ENCODE measurements at places on chromosomes 7 and 10.

GRCh38 chr10:112753961-112754411 is 196.1 kb upstream of the TCF7L2 start:
- no peak for DNase-seq
- no peaks in the 10 kb centered on the region for H3K36me3 ChIP-seq
- H3K4me1 ChIP-seq: peaks cover 29% of the 10 kb centered on the region
- H3K4me3 ChIP-seq: no peak overlapping the region
- no peak overlapping the region for H3K27ac ChIP-seq

DNA sequence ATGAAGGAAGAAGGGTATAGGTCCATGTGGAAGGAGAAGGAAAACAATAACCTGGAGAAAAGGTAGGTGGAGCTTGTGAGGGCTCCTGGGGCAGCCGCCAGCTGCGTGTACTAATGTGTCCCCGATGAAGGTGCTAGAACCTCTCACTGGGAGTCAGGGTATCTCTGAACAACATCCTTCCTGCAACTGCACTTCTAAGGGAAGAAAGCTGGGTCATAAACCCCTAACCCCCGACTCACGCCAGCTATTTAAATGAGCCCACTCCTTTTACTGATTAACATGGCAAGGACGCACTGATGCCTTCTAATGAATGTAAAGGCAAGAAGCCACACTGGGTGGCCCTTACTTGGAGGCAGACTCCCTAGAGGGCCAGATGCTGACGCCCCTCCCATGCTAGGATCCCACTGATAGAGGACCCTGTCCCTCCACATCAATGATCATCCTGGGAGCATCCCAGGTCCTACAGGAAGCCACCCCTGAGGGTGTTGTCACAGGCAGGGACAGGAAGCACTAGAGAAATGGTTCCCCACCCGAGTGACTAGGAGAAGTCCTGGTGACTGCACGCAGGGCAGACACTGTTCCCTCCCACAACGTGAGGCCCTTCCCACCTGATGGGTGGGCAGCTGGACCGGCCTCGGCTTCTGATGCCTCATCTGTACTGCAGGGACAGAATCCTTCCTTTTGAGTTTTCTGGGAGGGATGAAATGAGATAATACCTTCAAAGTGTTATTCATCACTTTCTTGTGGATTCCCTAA is 20.4 kb downstream of the JCAD start:
- no peak overlapping the region for H3K27ac ChIP-seq
- H3K36me3 ChIP-seq: peaks cover 19% of the 10 kb centered on the region
- no peak overlapping the region for H3K4me3 ChIP-seq
- H3K27me3 ChIP-seq: no peaks in the 10 kb centered on the region

DNA sequence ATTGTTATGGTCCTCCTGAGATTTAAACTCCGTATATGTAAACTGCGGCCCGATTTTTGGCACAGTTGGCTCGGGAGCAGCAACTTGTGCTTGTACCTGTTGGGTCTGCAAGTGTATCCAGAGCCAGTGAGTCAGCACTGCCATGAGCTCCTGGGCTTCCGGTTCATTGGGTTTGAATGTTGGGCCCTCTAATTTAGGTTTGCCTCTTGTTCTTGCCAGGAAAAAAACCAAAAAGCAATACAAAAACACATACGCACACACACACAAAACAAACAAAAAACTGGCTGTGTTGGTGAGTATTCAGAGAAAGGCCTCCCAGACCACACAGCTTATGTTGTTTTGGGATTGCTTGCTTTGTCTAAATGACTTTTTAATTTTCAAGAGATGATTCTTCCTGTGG is 26.3 kb downstream of the SND1 start:
- H3K4me1 ChIP-seq: peaks cover 6% of the 10 kb centered on the region
- no peak for DNase-seq
- H3K27ac ChIP-seq: no peak overlapping the region
- H3K27me3 ChIP-seq: no peaks in the 10 kb centered on the region

DNA sequence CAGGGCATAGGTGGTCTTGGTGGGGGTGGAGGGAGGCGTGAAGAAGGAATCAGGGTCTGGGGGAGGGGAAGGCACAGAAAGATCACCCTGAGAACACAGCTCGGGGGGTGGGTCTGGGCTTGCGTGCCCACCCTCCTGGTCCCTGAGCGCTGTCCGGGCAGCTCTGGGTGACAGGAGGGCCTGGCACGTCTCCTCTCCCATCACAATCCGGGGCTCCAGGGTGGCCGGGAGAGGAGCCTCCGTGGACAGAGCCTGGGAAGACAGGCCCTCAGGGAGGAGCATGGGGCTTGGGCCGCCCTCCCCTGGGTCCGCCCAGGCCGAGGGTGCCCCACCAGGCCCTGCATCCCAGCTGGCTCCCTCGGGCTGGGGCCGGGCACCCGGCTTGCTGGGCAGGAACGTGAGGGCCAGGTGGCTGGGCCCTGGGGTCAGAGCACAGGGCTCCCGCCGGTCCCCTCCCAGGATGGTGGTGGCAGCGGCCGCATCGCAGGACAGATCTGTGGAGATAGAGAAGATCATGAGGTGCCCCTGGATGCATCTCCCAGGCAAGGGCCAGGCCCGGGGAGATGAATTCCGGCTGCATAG is 3.1 kb downstream of the NACAD start:
- DNase-seq: no peak
- H3K4me1 ChIP-seq: peaks cover 71% of the 10 kb centered on the region

DNA sequence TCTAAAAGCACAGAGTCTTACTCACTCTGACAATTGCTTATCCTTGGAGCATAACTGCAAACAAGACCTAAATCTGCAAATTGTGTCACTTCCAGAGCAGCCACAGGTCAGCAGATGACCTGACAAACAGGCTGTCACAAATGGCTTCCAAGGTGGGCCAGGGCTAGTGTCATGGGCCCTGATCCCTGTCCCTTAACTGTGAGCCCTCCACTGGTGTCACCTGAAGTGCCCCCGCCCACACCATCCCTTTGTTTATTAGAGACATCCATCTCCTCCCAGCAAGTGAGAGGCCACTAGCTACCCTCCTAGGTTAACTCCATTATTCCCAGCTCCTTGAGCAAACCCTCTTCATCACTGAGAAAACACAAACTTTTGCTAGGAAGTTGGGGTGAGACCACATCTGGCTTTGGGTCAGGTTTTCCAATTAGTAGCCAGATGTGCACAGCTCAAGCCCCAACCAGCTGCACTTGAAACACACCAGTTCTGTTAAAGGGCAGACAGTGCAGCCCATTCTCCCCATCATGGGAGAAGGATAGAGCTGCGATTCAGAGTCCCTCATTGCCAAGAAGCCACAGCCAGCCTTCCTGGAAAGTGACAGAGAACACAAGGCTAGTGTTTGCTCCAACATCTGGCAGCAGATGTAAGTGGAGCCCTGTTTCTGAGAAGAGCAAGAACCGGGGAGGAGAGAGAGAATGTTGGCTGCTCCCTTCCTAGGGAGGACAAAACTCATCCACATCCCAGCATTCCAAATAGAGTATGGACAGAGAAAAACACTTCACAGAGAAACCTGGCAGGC is 75.7 kb upstream of the NANOS1 start:
- no peaks in the 10 kb centered on the region for H3K36me3 ChIP-seq
- no peak overlapping the region for H3K27ac ChIP-seq
- DNase-seq: peak; percentile 48
- peaks cover 34% of the 10 kb centered on the region for H3K4me1 ChIP-seq
- no peak overlapping the region for H3K4me3 ChIP-seq

GRCh38 chr10:10845826-10846503 is 171.7 kb upstream of the CELF2 start:
- no peak for DNase-seq
- H3K36me3 ChIP-seq: no peaks in the 10 kb centered on the region
- no peak overlapping the region for H3K27ac ChIP-seq
- H3K4me1 ChIP-seq: no peaks in the 10 kb centered on the region
- H3K27me3 ChIP-seq: no peaks in the 10 kb centered on the region

GRCh38 chr7:27520815-27521790 is 141.6 kb downstream of the HIBADH start:
- H3K4me3 ChIP-seq: no peak overlapping the region
- no peaks in the 10 kb centered on the region for H3K27me3 ChIP-seq
- peaks cover 7% of the 10 kb centered on the region for H3K4me1 ChIP-seq
- no peaks in the 10 kb centered on the region for H3K36me3 ChIP-seq

DNA sequence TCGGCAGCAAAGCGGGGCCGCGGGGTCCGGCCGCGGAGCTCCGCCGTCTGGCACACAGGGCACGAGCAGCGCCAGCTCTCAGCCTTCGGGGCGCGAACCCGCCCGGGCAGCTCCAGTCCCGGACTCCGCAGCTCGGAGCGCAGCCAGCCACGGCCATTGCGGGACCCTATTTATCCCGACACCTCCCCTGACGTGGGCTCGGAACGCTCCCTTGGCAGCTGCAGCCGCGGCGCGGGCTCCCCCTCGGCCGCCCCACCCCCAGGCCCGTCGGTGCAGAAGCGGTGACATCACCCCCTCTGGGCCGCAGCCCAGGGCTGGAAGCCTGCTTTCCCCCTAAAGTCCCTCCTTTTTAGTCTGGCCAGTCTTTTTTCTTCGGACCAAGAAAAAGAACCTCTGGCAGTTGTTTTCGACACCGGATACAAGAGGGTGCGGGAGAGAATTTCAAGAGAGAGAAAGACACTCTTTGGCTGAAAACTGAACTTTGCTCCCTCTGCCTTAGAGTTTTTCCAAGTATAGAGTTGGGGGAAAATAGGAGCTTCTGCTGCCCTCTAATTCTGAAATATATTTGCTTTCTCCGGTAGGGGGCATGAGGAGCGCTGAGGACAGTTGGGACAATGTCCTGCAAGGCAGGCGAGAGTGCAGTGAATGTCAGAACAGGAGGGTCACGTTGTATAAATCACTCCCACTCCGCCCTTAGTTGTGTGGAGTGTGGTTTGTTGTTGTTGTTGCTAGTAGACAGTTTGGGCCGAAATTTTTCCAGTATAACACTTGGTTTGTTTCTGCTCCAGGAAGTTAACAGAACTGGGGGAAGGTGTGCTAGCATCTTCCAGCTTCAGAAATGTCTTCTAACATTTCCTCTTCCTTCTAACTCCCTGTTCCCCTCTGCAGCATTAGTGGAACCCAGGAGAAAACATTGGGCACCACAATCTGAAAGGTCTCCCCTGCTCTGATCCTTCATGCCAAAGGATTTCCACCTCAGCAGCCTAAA is at the start of gene SFRP4:
SFRP4 (minus strand) TSS at position 145 of the 988 bp plus-strand sequence. CDS start 280 bp downstream, outside the sequence.
- H3K27ac ChIP-seq: peak within 1 kb of the TSS; percentile 86
- H3K36me3 ChIP-seq: no peaks in the 10 kb centered on the region
- H3K4me3 ChIP-seq: peak within 1 kb of the TSS; percentile 68
- peaks cover 19% of the 10 kb centered on the region for H3K27me3 ChIP-seq
- peaks cover 18% of the 10 kb centered on the region for H3K4me1 ChIP-seq

DNA sequence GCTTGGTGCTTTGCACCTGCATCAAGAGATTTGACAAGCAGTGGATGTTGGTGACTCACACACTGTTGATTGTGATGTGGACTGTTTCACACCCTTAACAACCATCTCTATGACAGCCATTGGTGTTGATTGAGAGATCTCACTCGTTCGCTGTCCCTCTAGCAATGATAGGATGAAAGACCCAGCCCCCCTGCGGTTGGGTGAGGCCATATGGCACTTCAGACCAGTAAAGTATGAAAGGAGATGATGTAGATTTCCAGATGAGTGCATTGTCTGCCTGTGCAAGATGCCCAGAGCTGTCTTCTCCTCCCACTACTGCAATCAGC is 138.7 kb upstream of the PRR15 start:
- H3K4me1 ChIP-seq: no peaks in the 10 kb centered on the region
- H3K36me3 ChIP-seq: no peaks in the 10 kb centered on the region
- no peaks in the 10 kb centered on the region for H3K27me3 ChIP-seq
- H3K4me3 ChIP-seq: no peak overlapping the region

GRCh38 chr10:12027539-12027938 is 15.1 kb downstream of the UPF2 start:
- H3K27ac ChIP-seq: no peak overlapping the region
- DNase-seq: no peak

GRCh38 chr10:78071857-78072179 is 38.2 kb downstream of the RPS24 start:
- DNase-seq: no peak
- no peak overlapping the region for H3K27ac ChIP-seq
- H3K36me3 ChIP-seq: no peaks in the 10 kb centered on the region
- no peaks in the 10 kb centered on the region for H3K27me3 ChIP-seq

GRCh38 chr10:7819121-7819460 is 786 bp downstream of the TAF3 start:
- peaks cover 11% of the 10 kb centered on the region for H3K4me1 ChIP-seq
- H3K4me3 ChIP-seq: peak overlapping the region; percentile 93
- peaks cover 3% of the 10 kb centered on the region for H3K27me3 ChIP-seq
- peak; percentile 85 for DNase-seq

DNA sequence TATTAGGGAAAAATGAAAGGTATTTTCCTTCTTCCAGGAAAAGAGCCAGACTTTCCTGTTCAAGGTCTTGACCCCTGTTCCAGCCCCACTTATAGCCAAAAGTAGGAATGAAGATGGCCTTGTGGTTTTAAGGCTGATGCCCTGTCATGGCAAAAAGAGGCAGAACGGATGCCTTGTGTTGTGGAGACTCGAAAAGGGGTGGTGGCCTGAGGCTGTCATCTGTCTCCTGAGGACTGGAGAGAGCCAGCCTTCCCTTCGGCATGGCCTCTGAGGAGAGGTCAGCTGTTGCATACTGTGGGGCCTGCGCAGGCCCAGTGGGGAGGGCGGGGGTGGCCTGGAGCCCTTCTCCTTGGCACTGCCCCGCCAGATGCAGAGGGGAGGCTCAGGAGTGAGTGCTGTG is 166.0 kb upstream of the EEPD1 start:
- no peak overlapping the region for H3K27ac ChIP-seq
- H3K27me3 ChIP-seq: no peaks in the 10 kb centered on the region
- H3K4me1 ChIP-seq: peaks cover 5% of the 10 kb centered on the region
- no peak for DNase-seq
- H3K4me3 ChIP-seq: no peak overlapping the region

- no peaks in the 10 kb centered on the region for H3K36me3 ChIP-seq
- DNase-seq: no peak
- H3K4me3 ChIP-seq: peak overlapping the region; percentile 58
- no peak overlapping the region for H3K27ac ChIP-seq
Observed at GRCh38 chr10:25175527-25176420, 973 bp downstream of the GPR158 start.

DNA sequence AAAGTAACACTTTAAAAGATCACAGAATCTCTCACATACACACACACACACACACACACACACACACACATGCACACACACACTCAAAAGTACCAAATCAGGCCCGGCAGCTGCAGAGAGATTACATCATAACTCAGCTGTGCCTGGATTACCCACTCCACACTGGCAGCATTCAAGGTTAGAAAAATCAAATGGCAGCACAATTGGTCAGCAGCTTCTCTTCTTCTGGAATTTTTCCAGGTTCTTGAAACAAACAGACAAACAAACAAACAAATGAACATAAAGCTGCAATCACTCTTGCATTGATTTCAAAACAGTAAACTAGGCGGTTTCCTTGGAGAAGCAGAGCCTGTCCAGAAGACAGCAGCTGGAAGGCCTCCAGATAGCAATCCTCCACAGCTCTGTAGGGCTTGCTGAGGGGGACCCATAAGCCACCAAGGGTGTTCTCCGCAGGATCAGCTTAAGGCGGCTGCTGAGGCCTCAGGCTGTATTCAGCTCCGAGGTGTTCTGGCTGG is 24.5 kb upstream of the FAM133B start:
- no peaks in the 10 kb centered on the region for H3K27me3 ChIP-seq
- no peaks in the 10 kb centered on the region for H3K36me3 ChIP-seq
- DNase-seq: peak; percentile 80
- H3K27ac ChIP-seq: no peak overlapping the region
- H3K4me1 ChIP-seq: peaks cover 4% of the 10 kb centered on the region

GRCh38 chr10:48976196-48976595 is 36.6 kb upstream of the LRRC18 start:
- no peaks in the 10 kb centered on the region for H3K36me3 ChIP-seq
- no peaks in the 10 kb centered on the region for H3K27me3 ChIP-seq
- H3K4me1 ChIP-seq: peaks cover 4% of the 10 kb centered on the region
- no peak for DNase-seq
- H3K4me3 ChIP-seq: no peak overlapping the region

GRCh38 chr7:74023092-74023536 is 4.9 kb upstream of the ELN start:
- peaks cover 2% of the 10 kb centered on the region for H3K27me3 ChIP-seq
- peaks cover 36% of the 10 kb centered on the region for H3K4me1 ChIP-seq
- DNase-seq: no peak
- H3K4me3 ChIP-seq: no peak overlapping the region

Data from spinal cord (tissue), 10 donors.